NB4 (cell line): ENCODE measurements at places on chromosomes 5 and 9.

GRCh38 chr5:119426057-119426456, 26.2 kb upstream of the HSD17B4 start:
- DNase-seq, result peak; percentile 35

- DNase-seq, result no peak
These were observed 41.0 kb upstream of the HCN1 start for GRCh38 chr5:45737153-45737552.

DNA sequence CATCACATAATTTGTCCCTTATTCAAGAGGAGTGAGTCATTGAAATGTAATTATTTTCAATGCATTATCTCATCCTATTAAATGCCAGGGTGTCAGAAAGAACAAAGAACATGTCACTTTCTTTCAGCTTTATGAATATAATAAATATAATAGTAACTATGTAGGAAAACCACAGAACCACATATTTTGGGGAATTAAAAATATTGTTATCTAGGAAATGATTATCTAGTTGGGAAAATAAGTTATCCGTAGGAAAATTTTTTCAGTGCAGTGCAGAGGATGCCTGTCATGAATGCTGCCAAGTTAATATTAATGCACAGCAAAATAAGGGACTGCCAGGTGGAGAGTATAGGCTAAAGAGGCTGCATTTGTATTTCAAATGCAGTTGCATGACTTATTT, 844.8 kb downstream of the MAT2B start:
- DNase-seq, result no peak

GRCh38 chr9:75116306-75116705, 28.0 kb downstream of the OSTF1 start:
- DNase-seq, result no peak

- DNase-seq, result no peak
These were observed 146.4 kb upstream of the PPP1R26 start for GRCh38 chr9:135332979-135333748.

DNA sequence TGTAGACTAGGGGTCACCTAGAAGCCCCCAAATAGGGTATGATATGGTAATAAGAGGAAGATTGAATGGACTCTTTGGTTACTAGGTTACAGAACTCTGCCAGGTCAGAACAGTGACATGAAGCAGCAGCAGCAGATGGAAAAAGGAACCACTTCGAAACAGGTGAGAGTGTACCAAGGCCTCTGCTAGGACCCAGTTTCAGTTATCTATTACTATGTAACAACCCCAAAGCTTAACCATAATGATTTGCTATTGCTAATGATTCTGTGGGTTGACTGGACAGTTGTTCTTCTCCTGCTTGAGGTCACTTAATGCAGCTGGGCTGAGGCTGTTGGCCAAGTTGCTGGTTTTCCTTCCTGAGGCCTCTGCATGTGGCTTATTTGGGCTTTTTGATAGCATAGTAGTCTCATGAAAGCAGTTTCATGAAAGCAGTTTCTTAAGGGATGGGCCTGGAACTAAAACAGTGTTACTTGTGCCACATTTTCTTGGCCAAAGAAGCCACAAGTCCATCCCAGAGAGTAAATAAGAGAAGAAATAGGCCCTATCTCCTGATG, 17.6 kb downstream of the C9orf43 start:
- no peak for DNase-seq

DNA sequence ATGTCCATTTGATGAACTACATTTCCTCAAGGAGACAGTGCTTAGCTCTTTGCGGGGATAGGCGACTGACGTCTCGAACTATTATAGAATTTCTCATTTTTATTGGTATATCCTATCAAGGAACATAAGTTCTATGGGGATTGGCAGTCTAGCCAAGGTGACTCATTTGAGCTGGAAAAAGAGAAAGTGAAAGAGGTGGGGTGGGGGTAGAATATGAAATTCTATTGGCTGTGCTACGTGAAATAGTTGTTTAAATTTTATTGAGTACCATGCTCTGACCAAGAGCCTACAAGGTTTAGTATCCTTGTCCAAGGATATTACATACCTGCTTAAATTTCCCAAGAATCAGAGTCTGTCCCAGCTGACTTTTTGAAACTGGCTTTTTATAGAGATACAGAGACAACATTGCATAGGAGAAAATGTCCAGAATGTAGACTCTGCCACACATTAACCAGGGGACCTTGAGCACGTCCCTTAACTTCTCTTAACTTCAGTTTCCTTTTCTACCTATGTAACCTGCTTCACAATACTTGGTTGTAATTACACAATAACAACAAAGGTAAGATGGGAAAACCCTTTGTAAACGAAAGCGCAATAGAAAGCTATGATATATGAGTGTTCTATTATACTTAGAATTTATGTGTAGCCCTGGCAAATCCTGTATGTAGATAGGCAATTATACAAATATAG, 226.4 kb upstream of the WWC1 start:
- DNase-seq, result no peak

GRCh38 chr5:173056783-173057061, 570 bp downstream of the CREBRF start:
- no peak for DNase-seq

GRCh38 chr5:126373375-126374108, 49.7 kb upstream of the GRAMD2B start:
- DNase-seq, result no peak

- peak; percentile 43 for DNase-seq
These were observed 854.3 kb upstream of the DMAC1 start for GRCh38 chr9:8653855-8654254.

DNA sequence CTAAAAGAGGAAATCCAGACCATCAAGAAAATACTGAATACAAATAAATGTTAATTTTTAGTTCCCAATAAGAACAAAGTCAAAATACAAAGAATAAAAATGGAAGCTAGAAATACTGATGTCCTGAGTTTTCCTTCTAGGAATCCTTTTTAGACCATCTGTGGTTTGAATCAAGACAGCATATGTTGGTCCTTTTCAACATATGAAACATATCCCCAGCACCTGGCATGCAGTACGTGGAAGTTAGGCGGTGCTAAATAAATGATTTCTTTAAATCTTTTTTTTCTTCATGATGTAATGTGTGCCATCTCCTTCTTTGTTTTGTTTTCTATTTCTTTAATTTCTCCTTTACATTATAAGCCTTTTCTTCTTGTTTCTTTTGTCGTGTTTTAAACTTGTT, 34.0 kb downstream of the KIAA1958 start:
- DNase-seq, result no peak

GRCh38 chr9:27451207-27451797, 72.8 kb upstream of the IFNK start:
- no peak for DNase-seq

GRCh38 chr9:90034071-90034470, 429.3 kb downstream of the GADD45G start:
- DNase-seq, result no peak

GRCh38 chr9:107039542-107039941, 176.6 kb downstream of the ZNF462 start:
- no peak for DNase-seq

- no peak for DNase-seq
These were observed 69.6 kb downstream of the MAN2A1 start for GRCh38 chr5:109759306-109759705.
